ENCODE measurements at places on chromosomes 1 and 21.

GRCh38 chr1:229209816-229210215, 61.1 kb upstream of the RAB4A start:
- DNase-seq, result no peak

- DNase-seq, result no peak
Measured at GRCh38 chr1:201515895-201516294, 9.0 kb upstream of the CSRP1 start.

DNA sequence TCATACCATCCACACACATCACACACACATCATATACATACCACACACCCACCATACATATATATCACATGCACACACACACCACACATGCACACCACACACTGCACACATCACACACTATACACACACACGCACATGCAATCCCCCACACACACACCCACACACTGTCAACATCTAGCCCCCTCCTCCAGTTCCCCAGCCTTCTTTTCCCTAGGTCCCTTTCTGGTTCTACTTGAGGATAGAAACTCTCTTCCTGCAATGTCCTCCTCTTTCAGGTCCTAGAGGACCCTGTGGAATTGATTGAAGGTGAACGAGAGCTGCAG, 4.3 kb downstream of the CASQ1 start:
- no peak for DNase-seq

DNA sequence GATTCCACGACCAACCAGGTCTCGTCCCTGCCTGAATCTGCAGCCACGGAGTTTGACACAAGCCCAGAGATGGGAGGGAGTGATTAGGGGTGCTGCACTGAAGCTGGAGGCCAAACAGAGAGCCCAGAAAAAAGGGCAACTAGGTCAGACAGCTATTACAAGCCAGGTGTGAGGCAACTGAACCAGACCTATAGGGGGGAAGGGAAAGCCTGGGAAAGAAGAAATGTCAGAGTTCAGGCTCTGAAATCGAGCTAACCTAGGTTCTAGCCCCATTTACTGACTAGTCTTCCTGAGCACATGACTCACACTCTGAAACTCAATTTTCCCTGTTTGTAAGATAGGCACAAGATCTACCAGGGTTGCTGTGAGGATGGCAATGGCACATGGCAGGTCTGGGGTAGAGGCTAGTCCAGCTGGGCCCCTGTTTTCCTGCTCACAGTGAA, 1.7 kb downstream of the DHCR24 start:
- DNase-seq, result no peak

DNA sequence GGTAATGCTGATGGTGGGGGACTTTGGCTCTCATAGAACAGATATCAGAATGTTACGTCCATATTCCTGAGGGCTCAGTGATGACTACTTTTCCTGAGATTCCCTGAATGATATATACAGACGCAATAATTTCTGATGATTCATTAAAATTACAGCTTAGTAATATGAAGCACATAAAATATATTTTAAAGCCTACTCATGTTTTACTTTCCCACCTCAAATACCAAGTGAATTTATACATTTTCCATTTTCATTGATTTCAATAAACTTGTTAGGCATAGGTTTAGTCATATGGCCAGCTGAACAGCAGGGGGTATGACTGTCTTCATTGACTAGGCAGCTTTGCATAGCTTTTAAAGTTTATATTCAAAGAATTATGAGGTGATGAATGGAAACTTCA, 26.2 kb upstream of the PDC start:
- DNase-seq, result no peak

DNA sequence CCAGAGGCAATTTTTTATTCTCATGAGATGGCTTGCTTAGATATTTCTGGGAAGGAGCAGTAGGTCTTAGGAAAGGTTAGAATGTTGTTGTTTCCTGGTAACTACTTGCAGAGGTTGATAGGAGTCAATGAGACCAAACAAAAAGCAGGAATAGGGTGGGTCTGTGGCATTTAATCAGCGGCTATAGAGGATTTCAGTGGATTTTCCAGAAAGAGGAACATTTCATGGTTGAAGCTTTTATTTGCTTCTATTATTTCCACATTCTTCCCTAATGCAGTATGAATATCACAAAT, 111.3 kb upstream of the PALMD start:
- DNase-seq, result no peak

- DNase-seq, result no peak
Measured at GRCh38 chr1:171501305-171502024, 16.1 kb downstream of the PRRC2C start.

DNA sequence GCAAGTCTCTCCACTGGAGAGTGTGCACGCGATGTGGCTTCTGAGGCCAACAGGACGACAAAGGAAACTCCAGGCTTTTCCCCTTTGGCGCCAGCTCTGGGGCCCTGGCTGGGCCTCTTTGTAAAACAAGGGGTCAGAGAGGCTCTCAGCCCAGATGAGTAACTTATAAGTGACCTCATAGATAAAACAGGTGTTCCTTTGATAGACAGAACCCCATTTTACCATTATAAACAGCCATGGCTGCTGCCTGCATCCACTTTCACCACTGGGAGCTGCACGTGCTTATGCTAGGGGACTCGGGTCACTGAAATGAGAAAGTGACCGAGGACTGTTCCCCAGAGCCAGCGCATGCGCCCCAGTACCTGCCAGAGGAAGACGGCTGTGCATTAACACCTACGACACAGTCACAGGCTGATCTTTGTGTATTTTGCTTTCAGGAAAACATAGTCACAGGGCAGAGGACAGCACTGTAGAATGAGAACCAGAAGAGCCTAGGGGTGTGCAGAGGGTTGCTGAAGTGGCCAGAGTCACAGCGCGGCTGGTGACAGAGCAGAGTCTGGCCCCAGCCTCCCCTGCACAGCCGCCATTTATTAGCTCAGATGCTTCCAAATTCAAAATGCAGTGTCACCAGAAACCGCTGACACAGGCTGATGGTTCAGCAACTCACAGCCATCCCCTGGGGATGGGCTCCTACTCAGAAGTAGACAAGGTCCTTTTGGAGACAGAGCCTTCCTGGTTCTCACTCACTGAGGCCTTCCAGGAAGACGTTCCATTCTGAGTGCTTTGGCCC, 12.7 kb downstream of the RNF207 start:
- no peak for DNase-seq

GRCh38 chr21:31837618-31838390, 35.0 kb upstream of the HUNK start:
- DNase-seq, result no peak

GRCh38 chr1:27662707-27663393, 9.1 kb downstream of the IFI6 start:
- DNase-seq, result peak; percentile 85

GRCh38 chr1:12405325-12406210, 175.7 kb downstream of the VPS13D start:
- DNase-seq, result no peak

DNA sequence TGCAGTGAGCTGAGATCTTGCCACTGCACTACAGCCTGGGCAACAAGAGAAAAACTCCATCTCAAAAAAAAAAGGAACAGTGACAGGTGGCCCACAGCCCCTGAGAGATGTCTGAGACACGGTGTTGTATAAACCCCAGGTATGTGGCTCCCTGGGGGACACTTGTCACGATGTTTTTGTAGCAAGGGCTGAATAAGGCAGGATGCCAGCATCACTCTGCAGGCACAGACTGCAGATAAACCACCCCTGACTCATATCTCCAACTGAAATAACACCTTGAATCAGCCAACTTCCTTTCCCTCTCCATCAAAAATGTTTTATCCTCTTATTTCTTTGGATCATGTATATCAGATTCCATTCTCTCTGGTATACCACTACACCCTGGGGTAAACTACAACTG, 52.5 kb downstream of the NMNAT2 start:
- DNase-seq, result no peak

- no peak for DNase-seq
Measured at GRCh38 chr1:193066606-193067005, 7.2 kb downstream of the RO60 start.

- no peak for DNase-seq
Measured at GRCh38 chr1:66731170-66731865, 20.9 kb upstream of the DYNLT5 start.
